ENCODE measurements at places on chromosomes 13 and 19.

- DNase-seq: no peak
These were observed 1047.5 kb upstream of the MIR17HG start for GRCh38 chr13:90300015-90300414.

DNA sequence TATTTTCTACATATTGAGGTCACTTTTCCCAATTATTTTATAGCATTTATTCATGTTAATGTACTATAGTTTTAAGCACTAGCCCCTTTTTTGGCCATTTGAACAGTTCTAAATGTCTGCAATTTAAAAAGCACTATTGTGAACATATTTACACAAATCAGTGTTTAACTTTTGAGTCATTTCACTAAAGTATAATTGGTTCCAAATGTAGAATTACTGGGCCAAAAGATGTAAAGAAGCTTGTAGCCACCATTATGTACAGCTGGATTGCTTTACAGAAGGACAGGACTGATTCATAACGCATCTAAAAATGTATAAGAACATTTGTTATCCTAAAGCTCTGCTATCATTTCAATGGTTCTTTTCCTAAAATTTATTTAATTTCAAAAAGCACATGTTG is 16.6 kb upstream of the ATP12A start:
- no peak for DNase-seq

- DNase-seq: no peak
These were observed 430.3 kb downstream of the EFNB2 start for GRCh38 chr13:106105153-106105552.

DNA sequence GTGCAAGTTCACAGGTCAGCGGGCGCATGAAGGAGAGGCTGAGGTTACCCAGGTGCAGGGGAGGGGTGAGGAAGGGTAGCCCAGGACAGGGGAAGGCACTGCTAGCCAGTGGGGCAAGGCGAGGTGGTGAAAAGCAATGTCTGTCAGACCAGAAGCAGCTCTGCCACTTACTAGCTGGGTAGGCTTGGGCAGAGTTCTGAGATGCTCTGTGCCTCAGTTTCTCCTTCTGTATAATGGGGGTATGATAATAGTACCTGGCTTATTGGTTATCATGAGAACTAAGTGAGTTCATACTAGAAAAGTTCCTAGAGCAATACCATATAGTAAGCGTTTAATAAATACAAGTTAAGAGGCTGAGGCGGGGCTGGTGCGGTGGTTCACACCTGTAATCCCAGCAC is 14.3 kb upstream of the SCN1B start:
- DNase-seq: no peak

GRCh38 chr19:6705931-6706632 is 14.4 kb downstream of the C3 start:
- DNase-seq: no peak

DNA sequence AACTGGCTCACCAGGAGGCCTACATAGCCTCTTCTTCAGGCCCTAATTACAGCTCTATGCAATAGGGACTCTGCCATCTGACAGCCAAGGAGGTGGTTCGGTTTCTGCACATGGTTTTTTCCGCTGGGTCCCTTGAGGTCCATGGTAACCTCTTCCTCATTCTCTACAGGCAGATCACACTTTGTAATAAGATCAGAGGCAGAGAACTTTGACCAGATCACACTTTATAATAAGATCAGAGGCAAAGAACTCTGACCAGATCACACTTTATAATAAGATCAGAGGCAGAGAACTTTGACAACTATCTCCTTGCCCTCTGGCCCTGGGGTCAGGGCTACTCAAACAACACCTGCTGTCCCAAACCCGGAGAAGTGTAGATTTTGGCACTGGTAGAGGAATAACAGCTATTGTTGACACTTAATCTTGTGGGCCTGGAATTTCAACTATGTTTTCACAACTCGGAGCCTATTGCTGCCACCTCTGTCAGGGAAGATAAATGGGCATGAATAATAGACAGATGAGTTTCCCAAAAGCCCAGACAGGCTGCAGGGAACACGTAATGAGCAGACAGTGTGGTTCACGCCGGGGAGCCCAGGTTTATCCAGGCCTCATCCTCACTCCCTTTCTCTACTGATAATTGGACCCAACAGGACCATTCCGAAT is 246.1 kb downstream of the UQCRFS1 start:
- no peak for DNase-seq

- DNase-seq: no peak
These were observed 144.1 kb downstream of the DPF1 start for GRCh38 chr19:38079926-38080380.

Data from left colon (tissue), 2 donors.